ENCODE measurements at places on chromosomes 5 and 9. TPM values are rescaled to one million over a fixed set of nuclear protein-coding genes. Genes with fewer than 3 reads are reported as not detected.

Gene OR1Q1
- total RNA-seq, result 1.5 TPM

Gene MLANA
- not detected for total RNA-seq

Gene RASGRF2
- total RNA-seq, result 35.2 TPM

Gene NIPAL4
- 0.11 TPM for total RNA-seq

Gene MVB12B
- total RNA-seq, result 28.6 TPM

Gene SPATA31D4
- total RNA-seq, result not detected

GRCh38 chr5:141709699-141710267 is 27.8 kb upstream of the ARAP3 start:
- no peaks in the 10 kb centered on the region for H3K4me1 ChIP-seq
- DNase-seq, result no peak
- peaks cover 24% of the 10 kb centered on the region for H3K27me3 ChIP-seq
- no peaks in the 10 kb centered on the region for H3K36me3 ChIP-seq

GRCh38 chr9:113301548-113301947 is 1.6 kb downstream of the RNF183 start:
- H3K36me3 ChIP-seq, result no peaks in the 10 kb centered on the region
- H3K27ac ChIP-seq, result no peak overlapping the region
- no peak overlapping the region for H3K4me3 ChIP-seq
- no peaks in the 10 kb centered on the region for H3K4me1 ChIP-seq
- DNase-seq, result no peak

DNA sequence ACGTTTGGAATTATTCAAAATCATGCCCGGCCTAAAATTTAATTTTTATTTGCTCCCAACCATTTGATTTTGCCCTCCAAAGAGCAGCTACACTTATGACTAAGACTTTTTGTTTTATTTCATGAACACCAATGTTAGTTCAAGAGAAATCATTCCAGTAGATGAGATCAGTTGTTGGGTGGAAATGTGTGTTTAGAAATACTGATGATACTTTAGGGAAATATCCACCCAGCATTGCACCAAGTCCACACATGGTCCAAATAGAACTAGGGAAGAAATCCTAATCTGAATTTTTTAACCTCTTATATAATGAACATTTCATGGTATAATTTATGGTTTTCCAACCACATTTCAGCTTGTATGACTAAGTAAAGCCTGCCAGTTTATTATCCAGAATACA is 28.3 kb upstream of the GOLPH3 start:
- H3K27me3 ChIP-seq, result peaks cover 12% of the 10 kb centered on the region
- DNase-seq, result no peak
- H3K36me3 ChIP-seq, result no peaks in the 10 kb centered on the region
- no peak overlapping the region for H3K27ac ChIP-seq
- no peaks in the 10 kb centered on the region for H3K4me1 ChIP-seq
- no peak overlapping the region for H3K4me3 ChIP-seq

GRCh38 chr9:22030101-22030598 is 21.0 kb upstream of the CDKN2B start:
- DNase-seq, result no peak
- no peaks in the 10 kb centered on the region for H3K27me3 ChIP-seq
- no peak overlapping the region for H3K4me3 ChIP-seq
- no peaks in the 10 kb centered on the region for H3K4me1 ChIP-seq
